ENCODE measurements at places on chromosomes 4 and X.

GRCh38 chr4:128354205-128354821 is 66.7 kb upstream of the PGRMC2 start:
- peak; percentile 59 for DNase-seq

DNA sequence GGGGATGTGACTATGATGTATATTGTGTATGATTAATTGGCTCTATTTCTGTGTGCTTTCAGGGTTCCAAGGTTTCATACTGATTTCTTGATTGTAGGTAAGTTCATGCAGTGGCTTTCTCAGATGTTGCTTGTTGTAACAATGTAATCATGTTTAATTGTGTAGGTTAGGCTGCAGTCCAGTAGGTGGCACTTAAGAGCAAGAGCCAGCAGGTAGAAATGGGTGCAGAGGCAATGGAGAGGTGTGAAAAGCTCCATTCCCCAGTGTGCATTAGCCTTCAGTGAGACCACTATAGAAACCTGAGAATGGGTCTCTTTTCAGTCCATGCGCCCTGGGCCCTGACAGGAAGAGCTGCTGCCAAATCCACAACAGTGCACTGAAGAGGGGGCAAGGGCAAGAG is 28.2 kb downstream of the DCAF12L2 start:
- no peak for DNase-seq

DNA sequence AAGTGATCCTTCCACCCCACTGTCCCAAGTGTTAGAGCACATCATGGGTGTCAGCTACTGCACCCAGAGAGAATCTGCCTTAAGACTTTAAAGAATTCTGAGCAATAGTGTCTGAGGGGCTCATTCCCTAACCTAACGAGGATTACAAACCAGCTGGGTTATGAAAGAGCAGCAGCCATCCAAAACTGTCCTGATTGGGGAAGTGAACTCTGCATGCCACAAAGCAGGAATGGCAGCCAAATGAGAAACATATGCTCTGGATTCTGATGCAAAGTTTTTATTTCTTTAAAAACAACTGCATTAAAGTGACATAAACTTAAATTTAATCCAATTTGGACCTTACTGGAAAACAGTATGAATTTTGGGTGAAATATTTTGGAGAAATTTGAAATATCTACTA is 103.2 kb downstream of the ANXA3 start:
- DNase-seq, result no peak

- no peak for DNase-seq
Measured at GRCh38 chr4:4443821-4444220, 56.9 kb downstream of the NSG1 start.

DNA sequence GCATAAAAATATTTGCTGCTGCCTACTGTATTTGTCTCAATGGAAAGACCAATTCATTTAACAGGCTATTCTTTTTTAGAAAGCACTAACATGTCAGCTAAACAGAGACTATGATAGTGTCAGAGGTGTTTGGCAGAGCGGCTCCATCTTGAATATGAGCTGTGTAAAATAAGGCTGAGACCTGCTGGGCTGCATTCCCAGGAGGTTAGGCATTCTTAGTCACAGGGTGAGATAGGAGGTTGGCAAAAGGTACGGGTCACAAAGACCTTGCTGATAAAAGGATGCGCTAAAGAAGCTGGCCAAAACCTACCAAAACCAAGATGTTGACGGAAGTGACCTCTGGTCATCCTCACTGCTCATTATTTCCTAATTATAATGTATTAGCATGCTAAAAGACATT is 41.8 kb downstream of the NPY5R start:
- DNase-seq, result no peak

All from BE2C (cell line).